Activated CD8-positive, alpha-beta memory T cell treated with anti-CD3 and anti-CD28 coated beads, Interleukin-2, amount 10 ng/mL, durations not matched to agents 7 days and 5 days (primary cell): ENCODE measurements at places on chromosomes 16 and 17.

DNA sequence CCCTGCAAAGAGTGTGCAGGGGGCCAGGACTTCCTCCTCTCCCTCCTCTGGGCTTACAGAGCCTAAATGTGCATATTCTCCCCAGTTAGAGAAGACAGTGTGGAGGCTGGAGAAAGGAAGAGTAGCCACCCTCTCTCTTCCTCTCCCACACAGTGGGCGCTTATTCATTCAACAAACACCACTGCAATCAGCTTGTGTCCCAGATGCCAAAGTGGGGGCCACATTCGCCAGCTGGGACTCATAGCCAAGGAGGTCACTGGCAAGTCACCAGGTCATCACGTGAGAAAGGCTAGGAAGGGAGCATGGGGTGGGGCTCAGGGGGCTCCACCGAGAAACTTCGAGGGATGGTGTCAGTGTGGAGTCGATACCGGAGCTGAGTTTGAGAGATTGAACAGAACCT, 45.0 kb upstream of the ZNF423 start:
- DNase-seq, result no peak

- DNase-seq, result no peak
Observed at GRCh38 chr17:3980381-3981014, 16.3 kb upstream of the ATP2A3 start.

- peak; percentile 65 for DNase-seq
Observed at GRCh38 chr17:39755554-39756379, 18.0 kb downstream of the GRB7 start.

GRCh38 chr16:76114681-76115080, 162.5 kb upstream of the CNTNAP4 start:
- DNase-seq, result no peak

GRCh38 chr17:35895636-35896587, 15.8 kb upstream of the CCL5 start:
- DNase-seq, result peak; percentile 95

DNA sequence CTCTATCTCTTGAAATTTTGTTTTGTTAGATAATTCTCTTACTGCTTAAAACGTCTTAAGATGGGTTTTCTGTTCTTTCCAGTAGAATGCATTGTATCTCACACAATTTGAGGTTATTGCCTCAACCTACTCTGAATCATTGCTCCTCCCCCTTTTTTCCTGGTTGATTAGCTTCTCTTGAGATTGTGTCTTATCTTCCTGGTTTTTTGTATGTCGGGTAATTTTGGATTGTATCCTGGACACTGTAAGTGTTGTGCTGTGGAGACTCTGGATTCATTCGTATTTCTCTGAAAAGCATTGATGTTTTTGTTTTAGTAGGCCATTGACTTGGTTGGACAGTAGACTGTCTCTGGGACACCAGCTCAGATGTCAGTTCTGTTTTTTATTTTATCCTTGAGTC, 26.1 kb downstream of the PRKCB start:
- no peak for DNase-seq

GRCh38 chr17:40122999-40123810, 1.4 kb downstream of the MSL1 start:
- peak; percentile 68 for DNase-seq
